ENCODE measurements at places on chromosomes 6 and 20. TPM values are rescaled to one million over a fixed set of nuclear protein-coding genes. Genes with fewer than 3 reads are reported as not detected.

DNA sequence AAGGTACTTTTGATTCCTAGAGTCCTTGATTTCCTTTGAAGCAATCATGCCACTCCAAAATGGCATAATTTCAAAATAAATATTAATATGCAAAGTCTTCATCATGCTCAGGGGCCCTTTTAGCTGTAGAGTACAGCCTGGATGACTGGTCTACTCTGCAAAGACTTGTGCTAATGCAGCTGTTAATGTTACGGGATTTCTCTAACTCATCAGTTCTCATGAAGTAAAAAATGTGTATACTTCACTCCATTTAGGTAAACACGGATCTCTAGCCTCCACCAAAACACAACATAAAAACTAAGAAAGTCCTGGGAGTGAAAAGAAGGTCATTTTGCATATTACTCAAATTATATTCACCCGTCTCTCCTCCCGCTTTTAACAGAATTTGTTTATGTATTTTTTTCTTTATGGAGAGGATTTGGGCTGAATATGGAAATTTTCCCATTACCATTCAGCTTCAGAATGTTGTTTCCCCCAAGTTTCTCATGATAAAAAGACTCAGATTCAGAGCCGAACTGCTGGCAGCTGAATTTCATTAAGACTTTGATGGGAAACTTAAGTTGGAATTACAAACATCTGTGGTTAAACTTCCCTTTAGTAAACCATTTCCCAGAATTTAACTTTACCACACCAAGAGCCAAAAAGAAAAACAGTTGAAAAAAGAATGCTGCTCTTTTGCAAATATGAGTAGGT, 8.7 kb downstream of the LAMA4 start:
- DNase-seq = no peak

The BPIFB1 gene
- total RNA-seq = not detected

The AVP gene
- not detected for total RNA-seq

The BPIFA1 gene
- total RNA-seq = not detected

The OXT gene
- not detected for total RNA-seq

DNA sequence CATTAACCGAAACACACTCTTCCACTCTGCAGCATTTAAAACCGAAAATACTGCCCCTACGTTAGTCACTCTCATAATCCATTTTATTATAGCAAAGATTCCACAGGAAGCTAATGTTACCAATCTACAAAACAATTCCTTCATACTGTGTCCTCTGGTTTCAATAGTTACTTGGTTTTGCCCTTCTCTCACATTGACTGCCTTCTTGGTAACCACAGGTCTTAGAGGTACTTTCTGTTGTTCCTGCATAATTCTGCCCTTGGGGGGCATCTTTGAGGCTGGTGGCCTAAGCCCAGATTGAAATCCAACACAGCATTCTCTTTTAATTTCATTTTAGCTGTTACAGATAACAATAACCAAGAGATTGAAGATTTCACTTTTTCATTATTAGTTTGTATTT, 9.8 kb upstream of the DCBLD1 start:
- DNase-seq = no peak

DNA sequence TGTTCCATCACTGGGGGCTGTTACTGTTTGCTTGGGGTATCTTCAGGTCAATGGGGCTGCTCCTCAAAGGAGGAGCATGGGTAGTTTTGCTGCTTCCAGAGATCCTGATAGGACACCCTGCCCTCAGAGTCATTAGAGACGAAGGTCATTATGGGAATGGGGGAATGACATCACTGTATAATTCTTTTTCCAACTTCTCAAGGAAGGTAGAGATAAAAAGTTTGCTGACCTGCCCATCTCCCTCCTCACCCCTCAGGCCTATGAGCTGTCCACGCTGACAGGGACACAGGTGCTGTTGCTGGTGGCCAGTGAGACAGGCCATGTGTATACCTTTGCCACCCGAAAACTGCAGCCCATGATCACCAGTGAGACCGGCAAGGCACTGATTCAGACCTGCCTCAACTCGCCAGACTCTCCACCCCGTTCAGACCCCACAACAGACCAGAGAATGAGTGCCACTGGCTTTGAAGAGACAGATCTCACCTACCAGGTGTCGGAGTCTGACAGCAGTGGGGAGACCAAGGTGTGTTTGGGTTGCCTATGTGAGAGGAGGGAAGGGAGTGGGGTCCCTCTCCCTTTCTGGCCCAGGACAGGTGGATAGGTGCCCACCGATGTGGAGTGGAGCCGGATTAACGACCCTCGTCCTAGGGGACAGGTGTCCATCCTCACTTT, 2.7 kb downstream of the SRF start:
- DNase-seq = no peak

GRCh38 chr6:149761438-149761837, 11.9 kb downstream of the PCMT1 start:
- no peak for DNase-seq

- no peak for DNase-seq
Measured at GRCh38 chr20:21684671-21685070, 20.8 kb upstream of the PAX1 start.

DNA sequence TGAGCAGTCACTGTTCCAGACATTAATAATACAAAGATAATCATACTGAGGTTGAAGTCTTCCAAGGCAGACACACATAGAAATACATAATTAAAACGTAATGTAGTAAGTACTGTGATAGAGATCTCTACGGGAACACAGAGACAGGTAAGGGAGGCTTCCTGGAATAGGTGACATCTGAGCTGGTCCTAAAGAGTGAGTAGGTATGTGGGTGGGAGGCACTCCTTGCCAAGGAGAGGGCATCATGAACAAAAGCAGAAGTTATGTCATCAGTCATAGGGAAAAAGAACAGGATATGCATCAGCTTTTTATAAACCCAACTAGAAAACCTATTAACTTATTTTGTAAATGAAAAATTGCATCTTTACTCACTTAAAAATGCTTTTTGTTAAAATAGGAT, 110.0 kb downstream of the MAP7 start:
- DNase-seq = no peak

The ECT2L gene
- 2.9 TPM for total RNA-seq

DNA sequence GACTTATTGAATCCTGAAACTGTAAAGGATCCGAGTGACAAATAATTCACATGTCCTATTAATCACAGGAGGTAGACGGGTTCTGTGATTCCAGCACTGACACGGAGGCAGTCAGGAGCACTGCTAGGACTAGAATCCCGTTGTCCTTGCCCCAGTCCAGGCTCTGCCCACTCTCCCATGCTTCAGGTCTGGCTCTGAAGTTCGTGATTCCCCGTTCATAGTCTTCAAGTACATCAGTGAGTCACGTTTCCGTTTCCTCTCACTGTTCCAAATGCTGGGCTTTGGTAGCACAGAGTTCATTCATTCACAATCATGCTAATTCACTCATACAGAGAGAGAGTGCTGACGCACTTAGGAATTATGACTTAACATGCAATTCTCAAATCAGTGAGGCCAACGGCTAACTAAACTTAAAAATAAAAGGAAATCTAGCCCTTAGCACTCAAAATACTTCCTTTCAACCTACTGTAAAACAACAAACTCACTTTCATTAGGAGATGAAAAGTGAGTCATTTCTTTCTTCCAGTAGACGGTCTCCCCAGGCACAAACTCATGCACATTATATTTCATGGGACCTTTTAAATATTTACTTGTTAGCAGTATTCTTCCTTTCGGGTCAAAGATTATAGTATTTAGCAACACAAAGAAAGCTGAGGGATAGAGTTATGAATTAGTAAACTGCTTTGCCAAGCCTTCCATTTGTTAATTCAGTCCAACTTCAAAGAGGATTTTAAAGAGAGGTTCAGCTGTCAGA, 94.0 kb upstream of the NHSL1 start:
- peak; percentile 54 for DNase-seq

DNA sequence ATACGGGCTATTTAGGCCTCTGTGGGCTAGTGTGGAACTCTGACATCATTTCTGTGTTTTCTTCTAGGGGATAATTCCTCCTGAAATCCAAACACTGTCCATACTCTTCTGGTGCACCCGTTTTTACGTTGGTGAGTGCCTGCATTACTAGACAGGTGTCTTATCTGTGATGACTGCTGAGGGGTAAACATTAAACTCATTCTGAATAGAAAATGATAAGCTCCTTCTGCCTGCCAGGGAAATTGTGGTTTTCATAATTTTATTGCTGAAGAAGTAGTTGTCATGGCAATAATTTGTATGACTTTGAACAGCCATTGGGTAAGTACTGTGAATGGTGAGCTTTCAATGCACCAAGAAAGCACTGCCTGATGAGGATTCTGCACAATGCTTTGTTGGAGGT, 705.6 kb downstream of the UTRN start:
- no peak for DNase-seq

DNA sequence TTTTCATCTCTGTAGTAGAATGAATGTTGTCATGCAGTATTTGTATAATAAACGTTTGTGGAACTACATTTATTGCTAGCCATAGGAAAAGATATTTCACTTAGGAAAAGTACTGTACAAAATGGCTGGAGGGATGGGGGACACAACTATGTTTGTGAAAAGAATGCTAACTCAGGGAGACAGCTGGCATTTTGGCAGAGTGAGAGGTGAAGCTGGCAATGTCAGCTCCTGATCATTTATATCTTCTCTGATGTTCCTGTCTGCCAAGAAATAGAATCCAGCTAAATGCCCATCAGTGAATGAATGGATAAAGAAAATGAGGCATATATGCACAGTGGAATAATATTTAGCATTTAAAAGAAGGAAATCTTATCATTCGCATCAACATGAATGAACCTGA, 313.0 kb upstream of the IRAK1BP1 start:
- DNase-seq = no peak

- no peak for DNase-seq
Measured at GRCh38 chr20:57883761-57884160, 173.9 kb upstream of the PMEPA1 start.

GRCh38 chr6:160919723-160920440, 71.7 kb upstream of the MAP3K4 start:
- no peak for DNase-seq

DNA sequence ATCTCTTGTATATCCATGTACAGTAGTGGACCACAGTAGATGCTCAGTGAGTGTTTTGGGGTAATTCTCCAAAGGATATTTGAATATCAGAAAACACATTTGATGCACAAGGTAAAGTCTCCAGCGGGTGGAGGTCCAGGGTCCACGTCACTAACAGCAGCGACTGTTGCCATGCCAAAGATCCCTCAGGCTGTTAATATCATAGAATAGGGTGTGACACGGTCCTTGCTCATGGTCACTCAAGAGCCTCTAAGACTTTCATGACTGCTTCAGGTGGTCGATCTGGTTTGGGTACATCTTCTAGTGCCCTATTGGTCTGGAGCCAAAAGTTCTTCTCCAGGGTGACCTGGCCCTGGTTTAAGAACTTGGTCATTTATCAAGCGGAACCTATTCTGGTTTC, 90.8 kb downstream of the OLIG3 start:
- no peak for DNase-seq

GRCh38 chr6:142935553-142936517, 9.1 kb downstream of the HIVEP2 start:
- no peak for DNase-seq

The MACROD2 gene
- 2.4 TPM for total RNA-seq

Data from heart left ventricle (tissue), 16 donors.